ENCODE measurements at places on chromosomes 2 and 18.

DNA sequence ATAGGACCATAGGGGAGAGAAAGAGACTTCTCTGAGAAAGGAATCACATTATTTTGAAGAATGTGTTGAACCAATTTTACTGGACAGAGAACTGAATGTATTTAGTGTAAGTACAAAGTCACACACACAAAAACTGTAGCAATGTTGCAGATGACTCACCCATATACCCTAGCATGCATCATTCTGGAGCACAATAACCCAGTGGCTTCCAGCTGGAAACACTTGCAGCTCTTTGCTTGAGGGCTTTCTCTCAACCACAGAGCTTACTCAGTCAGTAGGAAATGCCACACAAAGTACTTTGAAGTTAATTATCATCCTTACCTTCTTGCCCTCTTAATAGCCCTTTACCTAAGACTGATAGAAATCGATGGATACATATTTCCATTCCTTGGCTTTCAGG lies 760.0 kb upstream of the FSHR start:
- H3K27me3 ChIP-seq: no peaks in the 10 kb centered on the region
- no peaks in the 10 kb centered on the region for H3K4me1 ChIP-seq
- no peaks in the 10 kb centered on the region for H3K36me3 ChIP-seq
- no peak for DNase-seq
- H3K4me3 ChIP-seq: no peak overlapping the region
- no peak overlapping the region for H3K27ac ChIP-seq

- no peak overlapping the region for H3K27ac ChIP-seq
- peaks cover 10% of the 10 kb centered on the region for H3K27me3 ChIP-seq
- no peak for DNase-seq
- H3K36me3 ChIP-seq: no peaks in the 10 kb centered on the region
Observed at GRCh38 chr2:202114291-202114690, 41.2 kb downstream of the KIAA2012 start.

DNA sequence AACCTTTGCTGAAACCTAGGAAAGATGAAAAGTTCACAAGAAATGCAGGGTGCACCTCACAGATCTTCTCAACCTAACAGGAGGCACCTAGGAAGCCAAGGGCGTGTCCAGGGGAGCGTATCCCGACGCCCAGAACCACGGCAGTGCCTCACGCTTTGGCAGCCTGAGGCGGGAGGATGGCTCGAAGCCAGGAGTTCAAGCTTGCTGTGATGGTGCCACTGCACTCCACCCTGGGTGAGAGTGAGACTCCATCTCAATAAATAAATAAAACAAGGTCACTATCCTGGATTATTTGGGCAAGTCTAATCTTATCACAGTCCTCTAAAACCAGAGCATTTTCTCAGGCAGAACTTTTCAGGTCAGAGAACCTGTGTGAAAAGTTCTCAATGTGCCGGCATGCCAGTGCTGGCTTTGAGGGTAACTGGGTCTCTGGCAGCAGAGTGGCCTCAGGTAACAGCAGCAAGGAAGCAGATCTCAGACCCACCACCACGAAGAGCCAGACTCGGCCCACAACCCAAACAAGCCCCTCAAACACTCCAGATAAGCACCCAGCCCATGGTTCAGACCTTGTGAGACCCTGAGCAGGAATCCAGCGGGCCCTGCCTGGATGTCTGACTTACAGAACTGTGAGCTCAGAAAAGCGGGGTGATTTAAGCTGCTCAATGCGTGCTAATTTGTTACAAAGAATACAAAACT lies 11.7 kb downstream of the HSBP1L1 start:
- no peak overlapping the region for H3K4me3 ChIP-seq
- H3K4me1 ChIP-seq: peaks cover 61% of the 10 kb centered on the region
- H3K27ac ChIP-seq: no peak overlapping the region

DNA sequence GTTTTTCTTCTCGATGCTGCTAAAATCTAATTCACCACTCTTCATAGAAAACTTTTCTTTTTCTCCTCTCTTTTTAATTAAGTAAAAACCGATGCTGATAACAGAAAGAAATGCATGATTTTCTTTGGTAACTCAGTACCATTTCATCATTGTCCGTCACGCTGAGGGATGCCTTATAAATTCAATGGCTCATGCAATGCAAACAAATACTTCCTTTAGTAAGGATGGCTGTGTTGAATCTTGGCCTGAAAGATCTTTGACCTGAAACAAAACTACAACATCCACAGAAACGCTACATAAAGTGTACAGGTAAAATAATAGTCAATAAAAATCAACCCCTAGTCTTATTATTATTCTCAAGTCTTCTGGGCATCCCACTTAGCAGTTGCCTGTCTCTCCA lies 261.4 kb downstream of the SLC8A1 start:
- peaks cover 2% of the 10 kb centered on the region for H3K27me3 ChIP-seq
- H3K4me1 ChIP-seq: no peaks in the 10 kb centered on the region
- H3K27ac ChIP-seq: no peak overlapping the region
- DNase-seq: no peak
- no peaks in the 10 kb centered on the region for H3K36me3 ChIP-seq

DNA sequence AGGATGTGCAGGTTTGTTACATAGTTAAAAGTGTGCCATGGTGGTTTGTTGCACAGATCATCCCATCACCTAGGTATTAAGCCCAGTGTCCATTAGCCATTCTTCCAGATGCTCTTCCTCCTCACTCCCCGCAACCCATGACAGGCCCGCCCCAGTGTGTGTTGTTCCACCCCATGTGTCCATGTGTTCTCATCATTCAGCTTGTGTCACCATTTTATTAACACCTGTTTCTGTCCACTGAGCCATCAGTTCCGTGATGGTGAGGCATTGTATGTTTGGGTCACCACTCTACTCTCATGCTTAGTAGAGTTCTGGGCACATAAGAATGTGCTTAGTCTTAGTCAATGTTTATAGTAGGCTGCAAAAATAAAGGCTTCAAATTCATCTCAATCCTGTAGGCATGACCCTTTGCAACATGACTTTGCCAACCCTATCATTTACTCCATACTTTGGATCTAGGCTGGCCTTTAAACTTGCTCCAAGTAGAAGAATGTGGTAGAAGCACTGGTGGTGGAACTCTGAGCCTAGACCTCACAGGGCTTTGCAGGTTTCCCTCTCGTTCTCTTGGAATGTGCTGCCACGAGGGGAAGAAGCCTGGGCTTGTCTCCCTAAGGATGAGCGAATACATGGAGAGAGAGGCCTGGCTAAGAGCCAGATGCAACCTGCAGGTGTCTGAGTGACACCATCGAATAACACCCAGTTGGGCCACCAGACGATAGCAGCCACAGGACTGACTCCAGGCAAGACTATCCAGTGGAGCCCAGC lies 161.5 kb downstream of the NAPG start:
- no peaks in the 10 kb centered on the region for H3K4me1 ChIP-seq
- H3K27me3 ChIP-seq: peaks cover 2% of the 10 kb centered on the region
- no peak overlapping the region for H3K4me3 ChIP-seq
- no peaks in the 10 kb centered on the region for H3K36me3 ChIP-seq
- no peak overlapping the region for H3K27ac ChIP-seq
- DNase-seq: no peak

- DNase-seq: no peak
- H3K4me3 ChIP-seq: no peak overlapping the region
- H3K27ac ChIP-seq: no peak overlapping the region
- H3K27me3 ChIP-seq: peaks cover 1% of the 10 kb centered on the region
- H3K36me3 ChIP-seq: no peaks in the 10 kb centered on the region
Observed at GRCh38 chr2:108382196-108382595, 4.4 kb downstream of the SULT1C4 start.

DNA sequence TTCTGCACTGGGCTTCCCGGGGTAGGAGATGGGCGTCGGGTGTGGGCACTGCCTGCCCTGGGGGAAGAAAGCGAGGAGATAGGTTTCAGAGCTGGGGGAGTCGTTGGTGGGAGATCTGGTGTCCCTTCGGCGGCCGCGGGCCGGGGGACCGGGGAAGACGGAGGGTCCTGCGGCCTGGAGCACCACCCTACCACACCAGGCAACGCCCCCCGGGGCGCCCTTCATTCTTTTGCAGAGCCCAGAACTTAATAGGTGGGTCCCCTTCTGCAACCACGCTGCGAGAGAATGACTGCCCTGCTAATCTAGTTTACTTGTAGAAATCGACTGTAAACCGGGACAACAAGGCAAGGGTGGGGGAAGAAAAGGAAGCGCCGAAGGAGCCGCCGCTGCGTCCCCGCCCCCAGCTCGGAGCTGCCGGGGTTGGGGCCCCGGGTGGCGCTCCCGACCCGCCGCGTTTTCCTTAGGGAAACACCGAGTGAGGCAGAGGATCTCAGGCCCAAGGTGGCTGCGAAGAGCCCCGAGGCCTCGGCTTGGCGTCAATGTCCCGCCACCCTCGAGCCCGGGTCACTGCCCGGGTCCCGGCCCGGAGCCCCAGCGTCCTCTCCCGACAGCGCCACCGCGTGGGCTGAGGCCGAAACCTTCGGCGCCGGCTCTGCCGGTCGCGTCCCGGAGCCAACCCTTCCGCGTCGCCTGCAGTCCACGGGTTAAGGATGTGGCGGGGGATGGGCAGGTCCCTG lies 5.4 kb upstream of the SATB2 start:
- no peak overlapping the region for H3K27ac ChIP-seq
- peaks cover 26% of the 10 kb centered on the region for H3K4me1 ChIP-seq
- H3K4me3 ChIP-seq: no peak overlapping the region
- DNase-seq: peak; percentile 31
- H3K27me3 ChIP-seq: peaks cover 64% of the 10 kb centered on the region

DNA sequence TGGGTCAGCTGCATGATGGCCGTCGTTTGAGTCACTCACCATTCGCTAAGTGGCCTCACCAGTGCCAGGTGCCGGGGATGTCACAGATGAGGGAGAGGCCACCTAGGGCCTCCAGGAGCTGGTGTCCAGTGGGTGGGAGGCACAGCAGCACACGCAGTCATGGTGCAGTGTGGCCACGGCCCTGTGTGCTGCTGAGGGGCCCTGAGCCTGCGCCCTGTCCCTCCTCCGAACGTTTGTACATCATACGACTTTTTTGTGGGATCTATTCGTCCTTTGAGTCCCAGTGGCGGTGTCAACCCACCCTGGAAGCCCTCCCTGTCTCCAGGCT lies 30.1 kb upstream of the ODC1 start:
- peaks cover 14% of the 10 kb centered on the region for H3K4me1 ChIP-seq
- no peaks in the 10 kb centered on the region for H3K36me3 ChIP-seq
- H3K27me3 ChIP-seq: peaks cover 2% of the 10 kb centered on the region
- H3K27ac ChIP-seq: no peak overlapping the region
- H3K4me3 ChIP-seq: no peak overlapping the region

DNA sequence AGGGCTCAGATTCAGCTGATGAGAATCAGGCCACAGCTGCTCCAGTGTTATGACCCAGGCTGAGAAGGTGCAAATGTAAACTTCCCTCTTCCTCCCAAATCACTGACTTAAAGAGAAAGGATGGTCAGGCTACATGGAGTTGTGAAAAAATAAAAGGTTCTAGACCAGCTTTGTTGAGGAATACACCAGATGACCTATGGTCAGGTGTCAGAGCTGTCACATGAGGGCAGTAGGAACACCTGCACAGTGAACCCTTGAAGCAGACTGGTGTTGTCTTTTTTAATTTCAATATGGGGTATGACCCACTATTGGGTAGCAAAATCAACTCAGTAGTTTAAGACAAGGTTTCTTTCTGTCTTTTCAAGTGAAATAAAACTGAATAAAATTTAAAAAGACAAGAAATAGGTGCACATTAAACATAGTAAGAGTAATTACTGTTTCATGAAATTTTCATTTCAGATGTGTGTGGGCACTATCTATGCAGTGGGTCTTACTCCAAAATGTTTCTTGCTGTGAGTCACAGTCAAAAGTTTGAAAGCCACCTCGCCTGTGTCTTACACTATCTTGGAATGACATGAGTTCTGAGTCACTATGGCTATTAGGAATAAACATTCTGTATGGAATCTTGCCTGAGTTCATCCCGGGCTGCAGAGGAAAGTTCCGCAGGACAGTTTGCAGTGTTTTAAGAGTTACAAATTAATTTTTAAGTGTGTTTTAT lies 83.6 kb downstream of the ACVR1 start:
- DNase-seq: no peak
- H3K27me3 ChIP-seq: no peaks in the 10 kb centered on the region
- peaks cover 5% of the 10 kb centered on the region for H3K36me3 ChIP-seq
- H3K4me3 ChIP-seq: no peak overlapping the region
- no peak overlapping the region for H3K27ac ChIP-seq
- H3K4me1 ChIP-seq: no peaks in the 10 kb centered on the region

GRCh38 chr2:197007716-197008628 lies 81.5 kb upstream of the PGAP1 start:
- H3K4me3 ChIP-seq: no peak overlapping the region
- no peak for DNase-seq
- H3K27me3 ChIP-seq: peaks cover 13% of the 10 kb centered on the region
- peaks cover 40% of the 10 kb centered on the region for H3K36me3 ChIP-seq
- peaks cover 22% of the 10 kb centered on the region for H3K4me1 ChIP-seq

GRCh38 chr2:205580212-205580987 lies 101.9 kb upstream of the NRP2 start:
- no peaks in the 10 kb centered on the region for H3K36me3 ChIP-seq
- H3K27me3 ChIP-seq: peaks cover 4% of the 10 kb centered on the region
- no peak overlapping the region for H3K27ac ChIP-seq
- DNase-seq: no peak

DNA sequence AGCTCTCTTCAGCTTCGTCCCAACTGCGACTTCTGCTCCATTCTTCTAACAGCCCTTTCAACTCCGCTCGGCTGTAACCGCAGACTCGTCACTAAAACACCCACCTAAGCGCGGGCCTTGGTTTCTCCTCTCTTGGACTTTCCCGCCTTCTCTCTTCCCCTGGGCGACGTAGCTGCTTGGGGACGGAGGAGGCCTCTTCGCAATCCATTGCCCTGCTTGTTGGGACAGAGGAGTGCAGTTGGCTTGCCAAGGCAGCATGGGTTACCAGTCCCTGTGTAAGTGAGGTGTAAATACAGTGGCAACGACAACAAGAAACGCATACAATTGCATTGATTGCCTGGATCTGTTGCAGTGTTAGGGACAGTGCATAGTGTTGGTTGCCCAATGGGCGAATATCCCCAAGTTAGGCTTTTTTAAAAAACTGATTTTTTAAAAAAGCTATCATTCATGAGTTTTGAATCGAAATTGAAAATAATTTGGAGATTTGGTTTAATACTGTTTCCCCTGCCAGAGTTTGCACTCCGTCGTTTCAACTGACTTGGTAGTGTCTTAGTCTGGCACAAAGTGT lies 484 bp upstream of the DARS1 start:
- DNase-seq: peak; percentile 69
- H3K4me1 ChIP-seq: peaks cover 20% of the 10 kb centered on the region
- peaks cover 9% of the 10 kb centered on the region for H3K27me3 ChIP-seq
- H3K27ac ChIP-seq: peak overlapping the region; percentile 95
- peaks cover under 1% of the 10 kb centered on the region for H3K36me3 ChIP-seq
- peak overlapping the region; percentile 97 for H3K4me3 ChIP-seq

DNA sequence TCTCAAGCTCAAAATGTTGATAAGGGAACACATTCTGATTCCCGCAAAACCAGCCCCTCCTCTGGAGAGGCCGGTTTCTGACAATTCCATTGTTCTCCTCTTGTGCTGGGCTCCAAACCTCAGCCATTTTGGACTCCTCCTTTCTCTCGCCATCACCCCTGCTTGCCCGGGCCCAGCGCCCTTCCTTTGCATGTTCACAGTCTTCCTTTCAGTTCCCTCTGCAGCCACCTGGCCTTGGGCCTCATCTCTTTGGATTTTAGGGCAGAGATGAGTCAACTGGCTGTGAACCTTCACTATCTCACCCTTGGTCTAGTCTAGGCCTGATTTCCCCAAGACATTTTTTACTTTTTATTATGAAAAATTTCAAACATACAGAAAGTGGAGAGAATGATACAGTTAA lies 155.9 kb upstream of the MAP3K20 start:
- H3K4me3 ChIP-seq: no peak overlapping the region
- H3K27ac ChIP-seq: no peak overlapping the region
- no peak for DNase-seq
- no peaks in the 10 kb centered on the region for H3K36me3 ChIP-seq
- peaks cover 2% of the 10 kb centered on the region for H3K27me3 ChIP-seq
